ENCODE measurements at places on chromosomes 4 and X.

GRCh38 chrX:110413727-110414124 is 55.1 kb downstream of the RTL9 start:
- DNase-seq: no peak

DNA sequence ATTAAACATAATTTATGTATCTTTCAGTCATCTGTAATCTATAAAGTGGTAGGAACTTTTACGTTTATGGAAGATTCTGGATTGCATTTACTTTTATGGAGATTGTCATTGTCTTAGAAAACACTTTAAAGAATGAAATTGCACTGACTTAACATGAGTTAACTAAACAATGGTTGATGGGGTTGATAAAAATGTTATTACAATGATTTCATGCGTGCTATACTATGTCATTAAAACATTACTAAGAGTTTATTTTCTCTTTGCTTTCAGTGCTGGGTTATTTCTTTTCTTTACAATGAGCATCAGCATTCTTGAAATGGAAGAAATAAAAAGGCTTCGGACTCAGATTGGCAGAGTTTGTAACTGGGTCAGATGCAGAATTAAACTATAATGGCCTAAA is 67.1 kb upstream of the PDLIM3 start:
- DNase-seq: no peak

DNA sequence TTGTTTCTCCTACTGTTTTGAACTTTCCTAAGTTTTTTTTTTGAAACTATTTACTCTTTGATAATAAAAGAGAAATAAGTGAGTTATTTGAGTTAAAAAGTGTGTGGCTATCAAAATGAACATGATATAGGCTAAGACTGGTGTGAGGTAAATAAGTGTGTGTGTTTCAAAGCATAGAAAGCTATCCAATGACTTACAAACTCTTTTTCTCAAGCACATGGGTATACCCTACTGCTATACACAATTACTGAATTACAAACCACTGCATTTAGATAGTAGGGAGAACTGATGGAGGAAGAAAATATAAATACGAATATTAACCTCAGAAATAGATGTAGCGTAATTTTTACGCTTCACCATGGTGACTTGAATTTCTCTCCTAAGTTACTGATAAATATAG is 305.8 kb upstream of the ANXA10 start:
- DNase-seq: no peak

- no peak for DNase-seq
Observed at GRCh38 chr4:5028480-5028879, 9.2 kb upstream of the CYTL1 start.

DNA sequence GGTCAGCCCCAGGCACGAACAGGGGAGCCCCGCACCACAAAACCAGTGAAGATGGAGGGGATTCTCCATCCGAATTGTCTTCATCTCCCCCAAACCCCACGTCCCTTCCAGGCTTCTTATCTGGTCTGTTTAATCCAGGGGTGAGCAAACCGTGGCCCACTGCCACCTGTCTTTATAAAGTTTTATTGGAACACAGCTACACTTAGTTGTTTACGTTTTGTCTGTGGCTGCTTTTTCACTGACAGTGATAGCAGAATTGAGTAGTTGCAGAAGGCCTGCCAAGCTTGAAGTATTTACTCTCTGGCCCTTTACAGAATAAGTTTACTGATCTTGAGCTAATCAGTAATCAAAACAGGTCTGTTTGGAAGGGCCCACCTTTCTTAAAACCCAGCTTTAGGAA is 324.0 kb downstream of the ARHGAP10 start:
- DNase-seq: no peak

DNA sequence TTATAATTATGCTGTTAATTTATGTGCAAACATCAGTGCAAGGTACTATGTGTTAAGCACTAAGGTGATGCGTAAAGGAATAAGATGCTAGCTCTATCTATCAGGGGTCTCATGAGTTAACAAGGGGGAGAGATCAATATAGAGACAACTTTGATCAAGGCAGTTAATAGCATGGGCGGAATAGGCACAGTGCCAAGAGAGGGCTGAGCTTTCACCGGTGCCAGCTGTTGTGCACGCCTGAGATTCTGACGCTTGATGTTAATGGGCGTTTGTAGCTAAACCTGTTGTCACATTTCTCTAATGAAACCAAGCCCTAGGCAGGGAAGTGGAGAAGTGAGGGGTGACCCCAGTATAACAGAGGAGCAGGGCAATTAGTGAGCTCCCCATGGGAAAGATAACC is 86.0 kb upstream of the NMU start:
- DNase-seq: peak; percentile 35

DNA sequence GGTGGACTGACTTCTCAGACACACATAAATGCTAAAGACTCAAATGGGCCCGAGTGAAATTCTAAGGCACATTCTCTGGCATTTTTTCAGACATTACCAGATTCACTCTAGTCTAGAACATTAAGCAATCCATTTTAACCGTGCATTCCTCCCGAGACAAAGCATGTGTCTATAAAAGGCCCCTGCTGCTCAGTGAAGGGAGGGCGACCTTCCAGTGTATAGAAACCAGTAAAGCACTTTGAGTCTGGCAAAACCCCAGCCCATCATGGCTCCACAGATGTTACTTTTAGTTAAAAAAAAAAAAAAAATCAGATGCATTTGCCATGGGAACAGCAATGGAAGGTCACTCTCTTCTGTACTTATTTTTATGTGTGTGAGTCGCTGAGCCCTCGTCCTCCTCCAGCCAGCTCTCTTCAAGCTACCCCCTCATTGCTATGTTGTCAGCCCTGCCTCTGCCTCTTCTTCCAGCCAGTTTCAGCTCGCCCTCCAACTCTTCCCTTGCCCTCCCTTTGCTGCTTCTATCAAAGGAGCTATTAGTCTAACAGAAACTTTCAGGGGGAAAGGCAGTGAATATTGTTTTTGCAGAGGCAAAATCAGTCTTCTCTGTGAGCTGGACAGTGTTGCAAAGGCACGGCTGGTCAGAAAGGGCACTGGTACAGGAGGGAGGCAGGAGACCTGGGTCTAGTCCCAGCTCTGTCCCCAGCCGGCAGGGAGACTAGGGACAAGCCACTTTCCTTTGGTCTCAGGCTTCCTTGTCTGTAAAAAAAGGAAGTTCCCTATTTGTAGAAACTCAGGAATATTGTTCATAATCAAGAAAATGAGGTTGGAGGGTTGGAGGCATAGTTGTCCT is 644.2 kb downstream of the ZNF674 start:
- no peak for DNase-seq

GRCh38 chr4:13207226-13207625 is 276.9 kb downstream of the RAB28 start:
- DNase-seq: no peak

GRCh38 chr4:53477636-53478035 is 100.2 kb downstream of the FIP1L1 start:
- DNase-seq: no peak

DNA sequence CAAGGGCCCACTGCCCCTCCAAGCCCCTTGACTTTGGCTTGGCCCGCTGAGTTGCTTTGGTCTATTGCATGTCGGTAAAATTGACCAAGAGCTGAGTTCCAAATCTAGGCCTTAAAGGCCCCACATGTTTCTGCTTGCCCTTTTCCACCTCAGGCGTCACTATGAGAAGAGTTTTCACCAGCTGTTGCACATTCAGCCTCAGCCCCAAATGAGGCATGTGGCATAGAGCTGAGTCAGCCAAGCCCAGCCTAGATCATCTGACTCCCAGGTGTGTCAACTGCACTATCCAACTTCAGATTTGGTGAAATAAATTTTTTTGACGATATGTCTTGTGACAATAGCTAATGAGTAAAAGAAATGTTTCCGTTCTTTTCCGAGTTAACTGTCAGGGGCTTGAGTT is 424.5 kb upstream of the FAM47C start:
- no peak for DNase-seq

GRCh38 chr4:10733481-10734062 is 49.0 kb upstream of the CLNK start:
- DNase-seq: no peak

- DNase-seq: no peak
Observed at GRCh38 chrX:142663330-142664095, 362.2 kb upstream of the SPANXN4 start.

GRCh38 chr4:112633477-112634235 is 3.1 kb downstream of the ZGRF1 start:
- DNase-seq: peak; percentile 6

GRCh38 chr4:101933855-101934254 is 143.3 kb downstream of the BANK1 start:
- no peak for DNase-seq

DNA sequence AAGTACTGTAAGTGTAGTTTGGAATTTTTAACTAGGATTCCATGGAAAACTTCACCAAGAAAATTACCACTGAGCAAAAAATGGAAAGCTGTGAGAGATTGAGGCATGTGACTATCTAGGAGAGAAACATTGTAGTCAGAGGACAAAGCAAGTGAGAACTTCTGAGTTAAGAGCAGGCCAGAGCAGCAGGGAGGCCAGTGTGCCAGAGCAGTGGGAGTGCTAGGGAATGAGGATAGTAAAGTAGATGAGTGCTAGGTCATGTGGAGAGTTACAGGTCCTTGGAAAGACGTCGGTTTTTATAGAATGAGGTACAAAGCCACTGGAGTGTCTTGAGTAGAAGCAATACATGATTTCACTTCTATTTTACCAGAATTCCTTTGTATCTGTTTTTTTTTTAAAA is 52.7 kb upstream of the FAT4 start:
- no peak for DNase-seq

DNA sequence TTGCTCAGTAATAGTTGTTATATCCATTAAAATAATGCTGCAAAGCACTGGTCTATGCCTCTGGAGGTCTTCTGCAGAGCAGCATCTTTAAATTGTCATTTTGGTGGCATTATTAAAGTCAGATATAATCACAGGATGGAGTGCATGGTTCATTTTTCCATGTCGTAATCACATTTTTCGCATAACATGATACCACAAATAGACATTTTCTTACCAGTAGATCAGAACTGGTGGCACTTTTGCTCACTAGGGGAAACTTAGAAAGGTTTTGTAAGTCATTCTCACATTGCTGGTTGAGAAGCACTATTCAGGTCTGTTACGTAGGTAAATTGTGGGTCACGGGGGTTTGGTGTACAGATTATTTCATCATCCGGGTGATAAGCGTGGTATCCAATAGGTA is 484.5 kb upstream of the PRKX start:
- no peak for DNase-seq
